ENCODE measurements at places on chromosomes 5 and 9. TPM values are rescaled to one million over a fixed set of nuclear protein-coding genes. Genes with fewer than 3 reads are reported as not detected.

DNA sequence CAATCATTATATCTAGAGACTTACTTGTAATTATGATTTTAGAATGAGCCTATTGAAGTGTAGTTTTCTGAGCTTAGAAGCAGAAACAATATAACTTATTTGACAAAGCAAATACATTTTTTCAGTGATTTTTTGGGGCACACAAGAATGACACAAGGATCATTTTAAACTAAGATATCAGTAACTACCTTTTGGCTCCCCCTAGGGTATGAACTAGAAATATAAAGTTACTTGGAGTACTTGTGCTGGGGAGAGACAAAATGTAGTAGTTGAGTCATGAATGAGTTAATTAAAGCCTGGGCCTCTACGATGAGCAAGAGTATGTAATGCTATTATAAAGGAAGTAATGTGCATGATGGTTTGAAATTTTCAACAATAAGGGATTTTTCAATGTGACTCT is 1244.1 kb upstream of the ACO1 start:
- H3K36me3 ChIP-seq = no peaks in the 10 kb centered on the region
- no peaks in the 10 kb centered on the region for H3K27me3 ChIP-seq
- no peak overlapping the region for H3K27ac ChIP-seq
- no peak overlapping the region for H3K4me3 ChIP-seq

The CENPH gene
- total RNA-seq = 17.0 TPM

The CDO1 gene
- not detected for total RNA-seq

- H3K27me3 ChIP-seq = no peaks in the 10 kb centered on the region
- H3K4me3 ChIP-seq = peak overlapping the region; percentile 42
- peaks cover 8% of the 10 kb centered on the region for H3K36me3 ChIP-seq
- peaks cover 25% of the 10 kb centered on the region for H3K4me1 ChIP-seq
These were observed 18.2 kb downstream of the S100Z start for GRCh38 chr5:76867827-76868693.

DNA sequence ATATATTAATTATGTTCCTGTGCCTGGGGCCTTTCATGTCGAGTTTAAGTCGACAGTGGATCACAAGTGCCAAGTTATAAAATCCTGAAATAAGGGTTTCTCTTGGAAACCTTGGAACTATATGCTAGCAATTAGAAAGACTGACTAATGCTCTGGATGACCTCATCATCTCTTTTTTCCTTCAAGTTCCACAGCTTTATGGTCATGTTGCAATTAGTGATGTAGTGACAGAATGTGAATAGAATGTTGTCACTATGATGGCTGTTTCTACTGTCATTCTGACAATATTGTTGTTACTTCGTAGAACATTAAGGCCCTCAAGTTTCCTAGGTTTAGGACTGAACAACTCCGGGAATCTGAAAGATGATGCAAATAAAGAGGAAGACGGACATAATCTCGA is 368.0 kb upstream of the SEMA6A start:
- no peaks in the 10 kb centered on the region for H3K36me3 ChIP-seq
- H3K27ac ChIP-seq = no peak overlapping the region
- peaks cover 13% of the 10 kb centered on the region for H3K4me1 ChIP-seq
- H3K27me3 ChIP-seq = no peaks in the 10 kb centered on the region
- DNase-seq = no peak

GRCh38 chr5:83562791-83563557 is 91.4 kb downstream of the VCAN start:
- H3K4me1 ChIP-seq = peaks cover 75% of the 10 kb centered on the region
- no peak for DNase-seq
- H3K27me3 ChIP-seq = no peaks in the 10 kb centered on the region

The C5orf52 gene
- total RNA-seq = not detected

GRCh38 chr9:25412646-25413045 is 265.6 kb downstream of the TUSC1 start:
- H3K36me3 ChIP-seq = no peaks in the 10 kb centered on the region
- H3K27ac ChIP-seq = no peak overlapping the region

DNA sequence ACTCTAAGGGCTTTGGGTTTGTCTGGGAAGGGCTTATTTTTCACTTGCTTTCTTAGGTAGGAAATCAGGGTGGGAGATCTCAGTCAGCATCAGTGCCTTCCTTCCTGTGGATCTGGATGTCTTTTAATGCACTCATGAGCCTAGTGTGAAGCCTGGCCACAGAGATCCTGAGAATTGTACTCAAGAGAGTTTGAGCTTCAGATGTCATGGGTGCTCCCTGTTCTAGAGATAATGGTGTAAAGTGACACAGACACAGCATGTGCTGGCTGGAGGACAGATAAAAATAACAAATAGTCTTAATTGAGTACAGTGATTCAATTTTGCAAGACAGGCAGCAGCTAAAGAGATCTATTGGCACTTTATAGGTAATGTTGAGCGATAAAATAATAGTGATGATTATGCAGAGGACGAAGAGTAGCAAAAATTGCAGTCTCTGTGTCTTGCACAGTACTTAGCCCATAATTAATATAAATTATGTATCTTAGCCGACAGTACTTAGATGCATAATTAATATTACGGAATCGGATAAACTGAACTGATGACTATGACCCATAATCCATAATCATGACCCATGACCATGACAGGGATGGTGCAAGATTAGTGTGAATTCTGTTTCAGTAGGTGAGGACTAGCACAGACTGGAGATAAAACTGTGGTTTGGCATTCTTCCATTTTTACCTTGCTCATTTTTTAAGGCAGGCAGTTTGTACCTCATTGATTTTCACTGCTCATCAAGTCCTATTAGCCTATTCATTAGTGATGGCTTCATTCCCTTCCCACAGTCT is 408.7 kb upstream of the PIK3R1 start:
- no peaks in the 10 kb centered on the region for H3K27me3 ChIP-seq
- peaks cover 4% of the 10 kb centered on the region for H3K36me3 ChIP-seq
- no peak for DNase-seq
- peaks cover 40% of the 10 kb centered on the region for H3K4me1 ChIP-seq
- H3K27ac ChIP-seq = no peak overlapping the region
- H3K4me3 ChIP-seq = no peak overlapping the region

The PPP3R2 gene
- total RNA-seq = not detected

DNA sequence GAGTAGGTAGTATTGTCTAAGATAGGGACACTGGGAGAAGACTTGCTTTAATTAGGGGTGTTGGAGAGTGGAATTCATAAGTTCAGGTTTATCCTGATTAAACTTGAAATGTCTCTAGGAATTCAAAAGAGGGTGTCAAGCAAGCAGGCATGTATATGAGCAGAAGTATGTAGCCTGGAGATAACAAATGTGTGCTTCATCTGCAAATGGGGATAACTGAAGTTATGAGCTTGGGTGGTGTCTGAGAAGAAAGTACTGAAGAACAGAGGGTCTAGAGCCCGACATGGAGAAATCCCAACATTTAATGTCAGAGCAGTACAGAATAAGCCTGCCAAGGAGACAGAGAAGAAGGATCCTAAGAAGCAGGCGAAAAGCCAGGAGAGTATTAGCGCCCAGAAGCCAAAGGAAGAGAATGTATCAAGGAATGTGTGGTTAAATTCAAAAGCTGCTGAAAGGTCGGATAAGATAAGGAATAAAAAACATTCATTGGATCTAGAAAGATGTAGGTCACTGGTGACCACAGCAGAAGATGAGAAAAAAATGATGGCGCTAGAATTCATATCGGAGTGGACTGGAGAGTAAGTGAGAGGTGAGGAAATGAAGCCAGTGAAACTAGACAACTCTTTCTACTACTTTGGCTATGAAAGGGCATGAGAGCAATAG is 401.5 kb upstream of the PIK3R1 start:
- H3K36me3 ChIP-seq = peaks cover 17% of the 10 kb centered on the region
- no peak for DNase-seq
- H3K27ac ChIP-seq = peak overlapping the region; percentile 27
- H3K4me1 ChIP-seq = peaks cover 59% of the 10 kb centered on the region
- no peaks in the 10 kb centered on the region for H3K27me3 ChIP-seq
- H3K4me3 ChIP-seq = no peak overlapping the region

- DNase-seq = no peak
- no peak overlapping the region for H3K4me3 ChIP-seq
- H3K4me1 ChIP-seq = peaks cover 23% of the 10 kb centered on the region
- no peaks in the 10 kb centered on the region for H3K36me3 ChIP-seq
- H3K27ac ChIP-seq = no peak overlapping the region
These were observed 67.7 kb downstream of the ABCA1 start for GRCh38 chr9:104860263-104860662.

DNA sequence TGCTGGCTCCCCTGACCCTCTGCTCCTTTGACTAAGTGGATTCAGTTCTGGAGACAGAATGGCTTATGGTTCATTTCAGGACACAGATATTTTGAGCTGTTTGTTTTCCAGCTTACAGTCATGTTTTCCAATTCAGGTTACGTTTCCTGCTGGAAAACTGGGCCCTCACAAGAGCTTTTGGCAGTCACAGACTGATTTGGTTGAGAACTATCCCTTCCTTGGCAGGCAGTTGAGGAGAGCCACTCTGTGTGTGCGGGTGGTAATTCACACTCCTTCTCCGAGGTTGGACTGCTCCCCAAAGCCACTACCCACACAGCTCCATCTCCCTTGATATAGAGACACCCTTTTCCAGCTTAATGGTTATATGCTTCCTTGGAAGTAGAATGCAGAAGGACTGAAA is 534.5 kb downstream of the TMEM38B start:
- peaks cover 17% of the 10 kb centered on the region for H3K27me3 ChIP-seq
- H3K27ac ChIP-seq = no peak overlapping the region
- H3K4me3 ChIP-seq = no peak overlapping the region
- no peak for DNase-seq
- H3K4me1 ChIP-seq = peaks cover 9% of the 10 kb centered on the region
- H3K36me3 ChIP-seq = no peaks in the 10 kb centered on the region

Measured in Calu3 (cell line).